Activated CD8-positive, alpha-beta memory T cell treated with anti-CD3 and anti-CD28 coated beads for 24 hours (primary cell): ENCODE measurements at places on chromosomes 3 and 15.

GRCh38 chr15:41494190-41494921 lies 682 bp downstream of the ITPKA start:
- DNase-seq: peak; percentile 79

GRCh38 chr15:48415036-48415886 lies 84.0 kb downstream of the DUT start:
- DNase-seq: no peak

DNA sequence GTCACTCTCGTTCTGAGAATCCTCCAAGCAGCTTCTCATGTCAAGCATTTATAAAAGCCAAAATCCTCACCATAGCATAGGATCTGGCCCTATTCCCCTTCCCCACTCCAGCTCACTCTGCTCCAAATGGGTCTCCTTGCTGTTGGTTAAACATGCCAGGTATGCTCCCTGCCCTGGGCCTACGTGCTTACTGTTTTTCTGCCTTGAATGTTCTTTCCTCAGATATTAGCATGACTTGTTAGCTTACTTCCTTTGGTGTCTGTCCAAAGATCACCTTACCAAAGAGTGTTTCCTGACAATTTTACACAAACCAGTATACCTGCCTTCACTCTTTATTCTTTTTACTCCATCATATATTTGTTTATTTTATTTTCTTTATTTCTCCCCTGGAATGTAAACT lies 33.1 kb upstream of the MYO5C start:
- DNase-seq: no peak

- no peak for DNase-seq
These were observed 41.5 kb downstream of the MAPK6 start for GRCh38 chr15:52060501-52060900.

DNA sequence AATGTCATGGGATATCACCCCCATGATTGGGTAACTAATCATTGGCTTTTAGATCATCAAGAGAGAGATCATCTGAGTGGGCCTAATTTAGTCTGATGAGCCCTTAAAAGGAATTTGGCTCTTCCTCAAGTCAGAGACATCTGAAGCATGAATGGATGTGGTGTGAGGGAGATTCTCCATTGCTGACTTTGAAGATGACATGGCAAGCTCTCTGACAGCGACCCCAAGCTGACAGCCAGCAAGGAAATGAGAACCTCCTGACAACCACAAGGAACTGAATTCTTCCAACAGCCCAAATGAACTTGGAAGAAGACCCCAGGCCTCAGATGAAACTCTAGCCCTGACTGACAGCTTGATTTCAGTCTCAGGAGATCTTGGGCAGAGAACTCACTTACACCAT lies 108.4 kb upstream of the SPATA12 start:
- DNase-seq: no peak

DNA sequence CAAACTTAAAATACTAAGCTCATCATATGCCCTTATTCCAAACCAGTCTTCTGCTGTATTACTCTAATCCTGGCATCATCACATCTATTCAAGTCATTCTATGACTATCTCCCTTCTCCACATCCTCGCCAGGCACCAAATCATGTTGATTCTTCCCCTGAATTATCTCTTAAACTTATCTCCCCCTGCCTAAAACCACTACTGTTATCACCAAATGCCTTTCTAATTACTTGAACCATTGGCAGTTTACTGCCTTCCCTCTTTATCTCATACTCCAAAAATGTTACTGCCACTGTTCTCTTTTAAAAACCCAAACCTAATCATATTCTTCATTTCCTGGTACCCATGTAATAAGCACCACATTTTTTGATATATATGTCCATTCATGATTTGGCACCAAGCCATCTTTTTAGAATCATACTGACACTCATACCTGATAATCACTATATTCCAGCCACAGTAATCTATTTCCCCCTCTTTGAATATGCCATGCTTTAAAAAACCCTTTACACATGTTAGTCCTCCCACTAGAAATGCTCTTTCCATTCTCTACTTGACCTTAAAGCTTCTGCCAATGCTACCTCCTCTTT lies 126.8 kb downstream of the PEAK1 start:
- DNase-seq: no peak
